Activated CD8-positive, alpha-beta T cell treated with anti-CD3 and anti-CD28 coated beads, Interleukin-2, amount 10 ng/mL, durations not matched to agents 7 days and 5 days (primary cell): ENCODE measurements at places on chromosomes 7 and 10. TPM values are rescaled to one million over a fixed set of nuclear protein-coding genes. Genes with fewer than 3 reads are reported as not detected.

TEX36 gene
- total RNA-seq, result not detected

AFAP1L2 gene
- total RNA-seq, result 4.8 TPM

SLC29A4 gene
- total RNA-seq, result 0.42 TPM

TMEM196 gene
- total RNA-seq, result not detected

GIMAP5 gene
- 63.3 TPM for total RNA-seq

GPR146 gene
- total RNA-seq, result 3.1 TPM

STEAP1 gene
- total RNA-seq, result not detected

DNA sequence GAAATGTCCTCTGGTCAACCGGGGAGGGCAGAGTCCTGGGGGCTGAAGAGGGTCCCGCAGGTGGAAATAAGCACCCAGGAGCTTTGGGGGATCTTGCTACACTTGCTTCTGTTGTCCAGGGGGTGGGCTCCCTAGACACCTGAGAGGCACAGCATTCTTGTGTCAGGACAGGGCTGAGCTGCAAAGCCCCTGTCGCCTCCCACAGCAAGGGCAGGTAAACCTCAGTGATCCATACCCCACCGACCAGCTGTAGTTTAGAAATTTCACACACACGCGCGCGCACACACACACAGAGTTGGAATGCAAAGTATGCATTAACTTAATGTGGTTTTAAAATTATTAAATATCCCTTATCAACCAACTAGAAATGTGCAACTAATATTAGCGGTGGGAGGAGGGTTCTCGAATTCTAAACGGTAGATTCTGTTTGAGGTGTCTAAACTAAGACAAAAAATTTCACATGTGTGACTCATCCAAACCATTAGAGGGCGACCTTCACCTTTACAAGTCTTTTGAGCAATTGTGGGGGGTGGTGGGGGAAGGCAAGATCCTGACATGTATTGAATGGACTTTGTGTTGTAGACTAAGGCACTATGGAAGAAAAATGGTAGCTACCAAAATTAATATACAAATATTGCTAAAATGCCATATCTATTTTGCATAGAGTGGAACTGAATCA lies 34.3 kb upstream of the PTF1A start:
- H3K36me3 ChIP-seq, result no peaks in the 10 kb centered on the region
- H3K27ac ChIP-seq, result no peak overlapping the region
- H3K27me3 ChIP-seq, result peaks cover 9% of the 10 kb centered on the region
- H3K4me1 ChIP-seq, result peaks cover 9% of the 10 kb centered on the region
- peak; percentile 24 for DNase-seq
- no peak overlapping the region for H3K4me3 ChIP-seq

DNA sequence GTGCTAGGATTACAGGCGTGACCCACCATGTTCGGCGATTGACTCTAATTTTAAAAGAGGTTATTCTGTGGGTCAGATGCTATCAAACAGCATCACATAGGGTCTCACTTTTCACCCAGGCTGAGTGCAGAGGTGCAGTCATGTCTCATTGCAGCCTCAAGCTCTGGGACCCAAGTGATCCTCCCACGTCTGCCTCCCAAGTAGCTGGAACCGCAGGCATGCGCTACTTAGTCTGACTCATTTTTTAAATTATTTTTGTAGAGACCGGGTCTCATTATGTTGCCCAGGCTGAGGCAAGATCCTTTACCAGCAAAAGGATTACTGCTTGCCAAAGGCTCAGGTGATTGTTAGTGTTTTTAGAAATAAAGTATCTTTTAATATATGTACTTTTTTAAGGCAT lies 42.9 kb upstream of the STOX1 start:
- no peaks in the 10 kb centered on the region for H3K4me1 ChIP-seq
- DNase-seq, result no peak
- peaks cover 58% of the 10 kb centered on the region for H3K36me3 ChIP-seq

- H3K36me3 ChIP-seq, result no peaks in the 10 kb centered on the region
- no peak overlapping the region for H3K4me3 ChIP-seq
- no peak for DNase-seq
- no peaks in the 10 kb centered on the region for H3K27me3 ChIP-seq
Observed at GRCh38 chr7:31887006-31887405, 183.2 kb downstream of the PDE1C start.

DNA sequence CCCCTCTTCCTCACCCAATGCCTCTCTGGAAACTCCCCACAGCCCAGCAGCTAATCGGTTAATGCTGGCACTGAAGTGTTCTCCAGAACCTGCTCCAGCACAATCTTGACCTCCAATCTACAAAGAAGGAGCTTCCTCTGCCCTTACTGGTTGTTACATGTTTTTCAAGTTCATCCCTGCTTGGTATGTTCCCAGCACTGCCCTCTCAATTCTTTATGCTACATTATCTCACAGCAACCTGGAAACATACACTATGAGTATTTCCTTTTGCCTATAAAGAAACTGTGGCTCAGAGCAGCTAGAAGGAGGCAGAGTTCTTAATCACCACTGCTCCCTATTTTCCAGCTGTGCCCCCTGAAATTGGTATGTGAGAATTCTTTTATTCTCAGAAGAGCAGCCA lies 84.1 kb upstream of the KMT2E start:
- H3K27ac ChIP-seq, result no peak overlapping the region
- no peak for DNase-seq
- no peaks in the 10 kb centered on the region for H3K36me3 ChIP-seq

DNA sequence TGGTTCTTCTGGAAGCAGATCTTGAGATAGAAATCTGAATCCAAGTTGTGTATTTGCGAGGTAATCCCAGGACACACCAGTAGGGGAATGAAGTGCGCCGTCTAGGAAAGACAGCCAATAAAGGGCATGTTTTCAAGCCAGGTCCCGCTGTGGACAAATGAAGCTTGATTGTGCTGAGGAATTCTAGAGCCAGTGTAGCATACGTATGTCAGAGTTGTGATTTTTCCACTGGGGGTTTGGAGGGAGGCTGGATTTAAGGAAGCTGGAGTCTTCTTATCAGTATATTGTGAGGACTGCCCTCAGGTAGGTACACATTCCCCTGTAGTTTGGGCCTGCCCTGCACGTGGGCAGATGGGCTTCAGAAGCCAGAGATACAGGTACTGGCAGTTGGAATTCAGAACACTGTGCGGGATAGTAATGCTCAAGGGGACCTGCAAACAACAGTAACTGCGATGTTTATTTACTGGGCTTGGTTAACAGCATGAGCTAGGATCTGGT lies 50.9 kb downstream of the GALNT11 start:
- DNase-seq, result peak; percentile 25
- peaks cover 18% of the 10 kb centered on the region for H3K4me1 ChIP-seq
- no peak overlapping the region for H3K27ac ChIP-seq
- H3K4me3 ChIP-seq, result no peak overlapping the region
- H3K27me3 ChIP-seq, result no peaks in the 10 kb centered on the region

- H3K27ac ChIP-seq, result no peak overlapping the region
- H3K4me3 ChIP-seq, result no peak overlapping the region
- no peaks in the 10 kb centered on the region for H3K27me3 ChIP-seq
- H3K4me1 ChIP-seq, result peaks cover 7% of the 10 kb centered on the region
Observed at GRCh38 chr10:120508393-120508792, 51.4 kb downstream of the PLPP4 start.

GRCh38 chr7:128030654-128031611 lies at the start of gene LRRC4:
Gene LRRC4 (minus strand): TSS chr7:128031437. CDS start chr7:128030640, 797 bp downstream.
- peaks cover 8% of the 10 kb centered on the region for H3K27me3 ChIP-seq
- peaks cover 4% of the 10 kb centered on the region for H3K4me1 ChIP-seq
- peak within 1 kb of the TSS; percentile 74 for H3K4me3 ChIP-seq
- H3K36me3 ChIP-seq, result peaks cover 15% of the 10 kb centered on the region

GRCh38 chr7:78149787-78150186 lies 351.2 kb downstream of the PHTF2 start:
- H3K4me1 ChIP-seq, result no peaks in the 10 kb centered on the region
- DNase-seq, result no peak
- no peaks in the 10 kb centered on the region for H3K36me3 ChIP-seq
- H3K4me3 ChIP-seq, result no peak overlapping the region
- H3K27me3 ChIP-seq, result no peaks in the 10 kb centered on the region

- H3K4me3 ChIP-seq, result no peak overlapping the region
- no peaks in the 10 kb centered on the region for H3K4me1 ChIP-seq
- no peaks in the 10 kb centered on the region for H3K27me3 ChIP-seq
- DNase-seq, result no peak
Observed at GRCh38 chr7:14836571-14837189, 65.9 kb downstream of the DGKB start.

- no peak overlapping the region for H3K27ac ChIP-seq
- H3K27me3 ChIP-seq, result no peaks in the 10 kb centered on the region
- H3K4me3 ChIP-seq, result no peak overlapping the region
- DNase-seq, result no peak
- H3K4me1 ChIP-seq, result no peaks in the 10 kb centered on the region
Observed at GRCh38 chr7:73758581-73759138, 11.4 kb downstream of the CLDN3 start.

GRCh38 chr10:43260911-43261577 lies 5.8 kb downstream of the RASGEF1A start:
- H3K4me1 ChIP-seq, result peaks cover 15% of the 10 kb centered on the region
- no peaks in the 10 kb centered on the region for H3K36me3 ChIP-seq
- H3K27ac ChIP-seq, result no peak overlapping the region
- H3K27me3 ChIP-seq, result peaks cover 20% of the 10 kb centered on the region
- no peak for DNase-seq
- no peak overlapping the region for H3K4me3 ChIP-seq

GRCh38 chr7:134649226-134649775 lies 2.6 kb downstream of the BPGM start:
- H3K4me1 ChIP-seq, result peaks cover 21% of the 10 kb centered on the region
- H3K27ac ChIP-seq, result no peak overlapping the region
- DNase-seq, result no peak
- no peaks in the 10 kb centered on the region for H3K36me3 ChIP-seq
- no peaks in the 10 kb centered on the region for H3K27me3 ChIP-seq

DNA sequence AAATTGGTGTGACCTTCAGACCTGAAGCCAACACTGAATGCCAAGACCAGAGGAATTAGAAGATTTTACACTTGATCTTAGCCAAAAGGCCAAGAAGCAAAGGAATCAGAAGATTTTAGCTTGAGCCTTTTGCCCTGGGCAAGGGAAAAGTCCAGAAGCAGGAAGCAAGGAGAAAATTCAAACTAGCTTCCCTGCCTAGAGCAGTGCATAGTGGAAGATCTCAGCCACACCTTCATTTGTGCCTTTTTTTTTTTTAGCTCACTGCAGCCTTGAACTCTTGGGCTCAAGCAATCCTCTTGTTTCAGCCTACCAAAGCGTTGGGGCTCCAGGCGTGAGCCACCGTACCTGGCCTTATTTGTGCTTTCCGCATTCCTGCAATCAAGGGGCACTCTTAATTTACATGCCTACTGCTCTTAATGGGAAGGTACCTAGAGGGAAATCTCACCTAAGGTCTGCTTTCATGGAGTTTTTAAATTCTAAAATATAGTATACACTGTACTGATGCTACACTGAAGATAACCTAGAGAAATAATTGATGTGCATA lies 8.3 kb upstream of the PIP4K2A start:
- H3K27ac ChIP-seq, result peak overlapping the region; percentile 4
- H3K4me3 ChIP-seq, result no peak overlapping the region
- no peak for DNase-seq
- H3K4me1 ChIP-seq, result peaks cover 15% of the 10 kb centered on the region
- no peaks in the 10 kb centered on the region for H3K27me3 ChIP-seq

GRCh38 chr7:32177232-32177631 lies 107.0 kb upstream of the PDE1C start:
- no peak overlapping the region for H3K4me3 ChIP-seq
- H3K27ac ChIP-seq, result no peak overlapping the region
- DNase-seq, result no peak
- no peaks in the 10 kb centered on the region for H3K36me3 ChIP-seq
- H3K4me1 ChIP-seq, result no peaks in the 10 kb centered on the region

DNA sequence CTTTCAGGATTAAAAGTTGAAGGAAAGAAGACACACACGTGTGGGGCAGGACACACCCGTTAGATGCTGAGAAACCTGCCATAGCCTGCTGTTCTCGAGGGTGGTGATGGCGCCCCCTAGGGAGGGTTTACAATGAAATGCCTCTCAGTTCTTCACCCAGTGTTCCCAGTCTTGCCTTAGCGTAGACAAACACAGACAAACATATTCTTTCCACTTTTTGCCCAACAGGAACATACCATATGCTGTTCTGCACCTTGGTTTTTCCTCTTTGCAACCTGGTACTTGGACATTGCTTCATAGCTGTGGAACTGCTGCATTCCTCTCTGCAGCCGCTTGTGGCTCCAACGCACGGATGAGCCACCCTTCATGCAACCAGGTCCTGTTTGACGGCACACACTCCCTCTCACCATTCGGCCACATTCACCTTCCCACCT lies 23.3 kb upstream of the HSPA12A start:
- DNase-seq, result peak; percentile 57
- no peak overlapping the region for H3K4me3 ChIP-seq
- H3K27ac ChIP-seq, result no peak overlapping the region
- no peaks in the 10 kb centered on the region for H3K4me1 ChIP-seq
- no peaks in the 10 kb centered on the region for H3K36me3 ChIP-seq

DNA sequence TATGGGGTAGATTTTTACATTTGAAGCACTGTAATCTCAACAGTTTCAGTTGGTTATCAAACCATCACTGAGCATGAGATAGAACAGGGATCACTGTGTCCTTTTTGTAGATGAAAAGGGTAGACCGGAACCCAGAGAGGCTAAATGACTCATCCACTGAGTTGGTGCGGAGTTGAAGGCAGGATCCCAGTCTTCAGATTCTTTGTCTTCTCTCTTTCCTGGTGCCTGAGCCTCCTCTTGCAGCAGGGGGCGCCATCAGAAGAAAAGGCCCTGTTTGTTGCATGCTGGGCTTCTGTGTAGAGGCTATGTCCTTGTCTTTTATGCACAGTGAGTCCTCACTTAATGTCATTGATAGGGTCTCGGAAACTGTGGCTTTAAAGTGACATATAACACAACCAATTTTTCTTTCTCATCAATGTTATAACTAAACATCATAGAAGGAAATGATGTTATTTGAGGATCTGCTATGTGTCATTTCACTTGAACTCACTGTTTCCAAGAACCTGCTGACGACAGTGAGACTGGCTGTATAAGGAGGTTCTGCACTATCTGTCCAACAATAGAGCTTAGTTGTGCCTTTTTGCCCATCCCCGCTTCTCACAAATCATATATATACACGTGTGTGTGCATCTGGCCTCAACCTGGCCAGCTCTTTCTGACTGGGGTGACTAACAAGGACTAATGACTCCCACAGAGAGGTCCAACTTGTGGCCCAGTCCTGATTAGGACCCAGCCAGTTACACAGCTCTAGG lies 14.3 kb downstream of the ZNF282 start:
- H3K27me3 ChIP-seq, result no peaks in the 10 kb centered on the region
- DNase-seq, result peak; percentile 75
- peaks cover 15% of the 10 kb centered on the region for H3K4me1 ChIP-seq
- peak overlapping the region; percentile 39 for H3K27ac ChIP-seq
- no peak overlapping the region for H3K4me3 ChIP-seq

DNA sequence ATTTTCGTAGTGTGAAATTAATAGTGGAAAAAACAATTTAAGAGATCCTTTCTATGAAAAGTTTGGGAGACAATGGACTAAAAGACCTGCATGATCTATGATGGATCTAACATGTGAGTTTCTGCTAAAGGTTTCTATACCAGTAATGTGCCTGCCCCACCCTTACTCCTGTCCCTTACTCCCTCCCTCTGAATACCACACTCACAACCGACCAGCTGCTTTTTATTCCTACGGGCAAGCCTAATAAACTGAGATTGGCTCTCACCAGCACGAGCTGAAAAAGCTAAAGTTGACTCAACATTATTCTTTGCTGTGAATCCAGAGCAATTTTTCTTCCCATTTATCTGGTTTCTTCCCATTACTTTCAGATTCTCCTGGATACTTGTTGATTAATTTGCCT lies 17.8 kb upstream of the REEP3 start:
- no peaks in the 10 kb centered on the region for H3K27me3 ChIP-seq
- H3K4me3 ChIP-seq, result no peak overlapping the region
- peaks cover 4% of the 10 kb centered on the region for H3K4me1 ChIP-seq
- no peak for DNase-seq
- peaks cover 9% of the 10 kb centered on the region for H3K36me3 ChIP-seq
